ENCODE measurements at places on chromosomes 2 and 18.

DNA sequence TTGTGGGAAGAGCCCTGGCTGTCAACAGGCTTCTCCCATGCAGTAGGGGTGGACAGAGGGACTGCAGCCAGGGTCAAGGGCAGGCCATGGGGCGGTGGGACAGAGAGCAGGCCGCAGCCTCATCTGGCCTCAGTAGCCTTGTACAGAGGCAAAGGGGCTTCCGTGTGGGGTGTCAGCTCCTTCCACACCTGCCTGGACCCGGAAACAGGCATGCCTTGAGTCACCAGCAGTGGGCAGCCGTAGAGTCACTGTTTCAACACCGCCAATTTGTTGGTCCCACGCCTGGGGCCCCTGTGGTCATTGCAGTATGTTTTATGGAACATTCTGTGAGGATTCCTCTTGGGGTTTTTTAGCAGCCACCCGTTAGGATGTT is 173.0 kb downstream of the SMAD7 start:
- no peak for DNase-seq

- DNase-seq = no peak
These were observed 1.1 kb downstream of the NIFK start for GRCh38 chr2:121735518-121736074.

DNA sequence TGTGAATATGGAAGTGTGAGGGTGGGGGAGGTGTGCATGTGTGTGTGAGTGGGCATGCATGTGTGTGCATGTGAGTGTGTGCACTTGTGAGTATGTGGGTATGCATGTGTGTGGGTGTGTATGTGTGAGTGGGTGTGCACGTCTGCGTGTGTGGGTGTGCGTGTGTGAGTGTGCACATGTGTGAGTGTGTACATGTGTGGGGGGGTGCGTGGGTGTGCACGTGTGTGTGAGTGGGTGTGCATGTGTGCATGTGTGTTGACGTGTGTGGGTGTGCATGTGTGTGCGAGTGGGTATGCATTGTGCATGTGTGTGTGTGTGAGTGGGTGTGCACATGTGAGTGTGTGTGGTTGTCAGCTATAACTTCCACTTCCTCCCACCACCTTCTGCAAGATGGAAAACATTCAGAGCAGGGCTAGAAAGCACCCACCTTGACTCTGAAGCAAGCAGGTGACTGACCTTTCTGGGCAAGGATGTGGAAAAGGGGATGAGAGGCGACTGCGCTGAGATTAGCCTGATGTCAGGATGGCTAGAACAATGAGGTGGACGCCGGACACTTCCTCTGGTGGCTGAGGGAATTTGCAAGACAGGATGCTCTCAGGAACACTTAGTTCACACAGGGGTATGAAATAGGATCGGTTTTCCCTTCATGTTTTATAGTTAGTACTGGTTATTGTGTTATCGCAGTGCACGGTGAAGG is 103.6 kb downstream of the ACKR3 start:
- DNase-seq = no peak

GRCh38 chr2:34308140-34308539 is 709.0 kb upstream of the FAM98A start:
- no peak for DNase-seq

DNA sequence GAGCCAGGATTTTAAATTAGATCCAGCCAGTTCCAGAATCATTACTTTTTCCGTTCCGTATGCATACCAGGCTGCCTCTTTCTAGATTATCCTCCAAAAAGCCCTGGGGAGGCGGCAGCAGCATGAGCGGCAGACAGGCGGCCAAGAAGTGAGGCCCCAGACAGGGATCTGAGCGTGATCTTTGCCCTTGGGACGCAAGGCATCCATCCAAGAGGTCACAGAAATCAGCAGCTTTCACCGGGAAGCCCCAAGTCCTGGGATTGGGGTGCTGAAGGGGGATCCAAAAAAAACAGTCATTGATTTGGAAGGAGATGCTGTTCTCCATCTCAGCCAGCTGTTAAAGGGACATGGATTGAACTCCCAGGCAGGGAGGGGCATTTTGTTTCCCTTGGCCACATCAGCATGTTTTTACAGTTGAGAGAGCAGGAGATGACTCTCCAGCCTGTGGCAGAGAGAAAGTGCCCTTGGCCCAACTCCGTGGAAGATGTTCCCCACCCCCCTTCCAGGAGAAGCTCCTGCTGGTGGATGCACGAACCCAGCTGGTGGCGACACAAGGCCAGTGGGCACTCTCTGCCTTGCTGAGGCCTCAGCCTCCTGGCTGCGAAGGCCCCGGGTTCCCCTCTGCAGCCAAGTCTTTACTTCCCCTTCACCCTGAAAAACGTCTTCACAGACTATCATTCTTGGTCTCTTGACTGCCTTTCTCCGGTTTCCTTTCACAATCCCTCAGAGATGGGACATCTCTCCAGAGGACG is 265.6 kb downstream of the ANAPC1 start:
- DNase-seq = no peak

DNA sequence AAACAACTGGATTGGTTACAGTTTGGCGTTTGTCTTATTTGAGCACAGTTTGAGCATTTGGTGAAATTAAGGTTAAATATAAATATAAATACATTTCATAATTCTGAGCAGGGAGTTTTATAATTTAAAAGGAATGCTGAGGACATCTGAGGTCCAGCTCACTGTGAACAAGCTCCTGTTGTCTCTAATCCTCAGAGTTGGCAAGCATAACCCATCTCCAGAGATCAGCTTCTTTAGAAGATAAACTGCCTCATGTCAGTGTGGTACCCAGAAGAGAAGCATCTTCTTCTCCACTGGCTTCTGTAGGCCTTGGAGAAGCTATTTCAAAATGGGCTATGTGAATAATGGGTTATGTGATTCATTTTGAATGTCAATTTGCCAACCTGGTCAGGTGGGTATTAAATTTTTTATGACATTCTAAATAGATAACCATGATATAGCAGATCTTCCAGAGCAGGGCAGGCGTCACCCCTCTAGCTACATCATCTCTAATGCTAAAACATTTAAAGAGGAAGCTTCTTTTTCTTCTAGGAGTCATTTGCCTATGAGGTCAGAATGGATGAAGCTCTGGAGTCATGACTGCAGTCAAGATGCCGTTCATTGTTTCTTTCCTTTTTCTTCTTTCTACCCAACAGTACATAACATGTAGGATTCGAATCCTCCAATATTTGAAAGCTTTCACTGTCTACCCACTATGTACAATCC is 324.0 kb downstream of the RNF144A start:
- no peak for DNase-seq
